ENCODE measurements at places on chromosomes 2 and 18.

DNA sequence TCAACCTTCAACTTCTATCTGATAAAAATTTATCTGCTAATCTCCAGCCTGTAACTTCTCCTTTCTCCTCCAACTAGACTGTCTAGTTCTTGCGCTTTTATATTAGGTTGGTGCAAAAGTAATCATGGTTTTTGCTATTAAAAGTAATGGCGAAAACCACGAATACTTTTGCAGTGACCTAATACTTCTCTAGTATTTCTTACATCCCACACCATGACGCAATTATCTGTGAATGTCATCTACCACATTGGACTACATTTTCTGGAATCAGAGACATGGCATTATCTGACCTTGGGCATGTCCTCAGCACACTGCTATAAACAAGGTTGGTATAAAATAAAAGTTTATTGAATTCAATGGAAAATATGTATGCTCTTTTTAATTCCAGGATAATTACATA, 370.2 kb upstream of the LYPD1 start:
- no peak for DNase-seq

- no peak for DNase-seq
These were observed 98.7 kb downstream of the STPG4 start for GRCh38 chr2:47056374-47056773.

DNA sequence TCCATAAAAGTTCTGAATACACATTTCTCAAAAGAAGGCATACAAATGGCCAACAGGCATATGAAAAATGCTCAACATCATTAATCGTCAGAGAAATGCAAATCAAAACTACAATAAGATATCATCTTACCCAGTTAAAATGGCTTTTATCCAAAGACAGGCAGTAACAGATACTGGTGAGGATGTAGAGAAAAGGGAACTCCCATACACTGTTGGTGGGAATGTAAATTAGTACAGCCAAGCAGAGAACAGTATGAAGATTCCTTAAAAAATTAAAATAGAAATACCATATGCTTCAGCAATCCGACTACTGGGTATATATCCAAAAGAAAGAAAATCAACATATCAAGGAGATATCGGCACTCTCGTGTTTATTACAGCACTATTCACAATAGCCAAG, 1312.5 kb downstream of the DSC3 start:
- DNase-seq: no peak

DNA sequence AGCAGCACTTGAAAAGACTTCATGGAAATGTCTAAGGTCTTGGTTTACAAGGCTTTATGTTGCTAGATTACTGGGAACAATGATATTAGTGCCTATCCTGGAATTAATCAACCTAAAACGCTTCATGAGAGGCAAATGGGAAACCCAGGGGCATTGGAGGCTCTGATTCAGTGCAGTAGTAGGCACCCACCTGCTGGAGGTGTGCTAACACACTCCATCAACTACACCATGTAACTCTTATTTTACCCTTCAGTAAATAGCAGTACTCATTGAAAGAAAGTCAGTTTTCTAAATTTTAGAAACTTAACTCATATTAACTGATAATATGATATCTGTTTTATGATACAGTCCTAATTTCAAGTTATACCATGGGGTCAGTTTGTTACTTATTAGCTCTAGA, 17.4 kb upstream of the HNRNPA3 start:
- no peak for DNase-seq

DNA sequence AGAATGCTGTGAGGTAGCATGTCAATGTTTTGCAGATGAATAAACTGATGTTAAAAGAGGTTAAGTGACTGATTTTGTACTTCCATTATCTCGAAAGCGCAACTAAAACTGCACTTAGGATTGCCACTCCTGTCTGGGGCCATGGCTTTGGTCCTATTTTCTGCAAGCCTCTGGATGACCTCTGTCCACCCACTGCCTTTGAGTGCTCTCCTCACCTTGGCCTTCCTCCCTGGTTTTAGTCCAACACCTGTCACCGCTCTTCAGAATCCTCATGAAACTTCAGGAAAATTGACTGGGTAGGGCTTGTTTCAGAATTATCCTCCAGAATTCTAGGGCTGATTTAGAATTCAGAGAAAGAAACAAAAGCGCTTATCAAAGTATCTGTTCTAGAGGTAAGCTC, 51.1 kb upstream of the HNMT start:
- DNase-seq: no peak

DNA sequence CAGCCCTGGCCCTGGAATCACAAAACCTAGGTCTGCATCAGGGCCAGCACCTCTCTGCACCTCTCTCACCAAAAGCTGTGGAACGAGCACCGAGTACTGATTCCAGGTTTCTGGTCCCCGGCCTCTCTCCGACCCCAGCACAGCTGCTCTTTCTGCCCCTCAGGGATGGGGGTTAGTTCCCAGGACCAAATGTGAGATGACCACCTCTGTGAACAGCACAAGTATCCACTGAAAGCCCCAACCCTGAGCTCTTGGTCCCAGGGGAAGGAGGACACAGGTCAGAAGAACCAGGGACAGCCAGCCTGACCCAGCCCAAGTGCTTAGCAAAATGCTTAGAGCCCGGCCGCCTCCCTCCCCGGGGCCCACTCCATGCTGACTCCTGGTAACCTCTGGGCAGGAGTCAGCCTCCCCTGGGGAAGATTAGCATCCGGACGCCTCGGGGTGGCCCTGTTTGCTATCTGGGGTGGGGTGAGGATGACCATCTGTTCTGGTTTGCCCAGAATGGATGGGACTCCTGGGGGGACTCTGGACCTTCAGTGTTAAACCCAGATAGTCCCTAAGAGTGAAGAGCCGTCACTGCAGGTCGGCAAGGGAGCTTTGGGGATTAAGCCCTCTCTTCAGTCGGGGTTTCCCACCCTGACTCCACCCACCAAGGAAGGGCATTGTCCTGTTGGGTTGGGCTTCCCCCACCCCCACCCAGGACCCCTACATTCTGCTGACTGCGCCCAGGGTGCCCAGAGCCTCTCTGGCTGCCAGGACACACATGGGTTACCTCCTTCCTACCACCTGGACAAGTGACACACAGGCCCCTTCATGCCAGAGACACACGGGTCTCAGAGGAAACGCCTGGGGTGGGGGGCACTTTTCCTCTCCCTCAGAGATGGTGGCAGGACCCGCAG, 9.4 kb upstream of the GPR55 start:
- DNase-seq: no peak

- no peak for DNase-seq
These were observed 152.5 kb downstream of the DTNA start for GRCh38 chr18:34862561-34862960.

GRCh38 chr18:8373486-8373885, 235.8 kb upstream of the RAB12 start:
- no peak for DNase-seq

- no peak for DNase-seq
These were observed 68.4 kb downstream of the BCL2L11 start for GRCh38 chr2:111189106-111189505.

- no peak for DNase-seq
These were observed 21.5 kb downstream of the IWS1 start for GRCh38 chr2:127504552-127505430.

- no peak for DNase-seq
These were observed 117.6 kb upstream of the DAPL1 start for GRCh38 chr2:158677542-158677941.

DNA sequence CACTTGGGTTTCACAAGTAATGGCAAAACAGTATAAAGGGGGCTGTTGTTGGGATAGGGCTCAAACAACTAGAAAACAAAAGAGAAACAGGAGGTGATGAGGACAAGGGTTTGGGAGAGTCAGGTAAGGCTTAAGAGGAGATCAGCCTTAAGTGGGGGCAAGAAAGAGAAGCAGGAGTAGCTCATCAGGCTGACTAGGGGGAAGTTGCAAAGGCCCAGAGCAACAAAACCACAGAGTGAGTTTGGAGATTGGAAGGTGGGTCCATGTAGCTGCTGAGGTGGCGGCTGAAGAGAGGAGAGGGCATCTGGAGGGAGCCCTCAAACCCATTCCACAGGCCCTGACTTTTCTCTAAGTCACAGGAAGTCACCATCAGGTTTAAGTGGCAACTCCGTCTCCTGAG, 126.0 kb downstream of the MREG start:
- no peak for DNase-seq

DNA sequence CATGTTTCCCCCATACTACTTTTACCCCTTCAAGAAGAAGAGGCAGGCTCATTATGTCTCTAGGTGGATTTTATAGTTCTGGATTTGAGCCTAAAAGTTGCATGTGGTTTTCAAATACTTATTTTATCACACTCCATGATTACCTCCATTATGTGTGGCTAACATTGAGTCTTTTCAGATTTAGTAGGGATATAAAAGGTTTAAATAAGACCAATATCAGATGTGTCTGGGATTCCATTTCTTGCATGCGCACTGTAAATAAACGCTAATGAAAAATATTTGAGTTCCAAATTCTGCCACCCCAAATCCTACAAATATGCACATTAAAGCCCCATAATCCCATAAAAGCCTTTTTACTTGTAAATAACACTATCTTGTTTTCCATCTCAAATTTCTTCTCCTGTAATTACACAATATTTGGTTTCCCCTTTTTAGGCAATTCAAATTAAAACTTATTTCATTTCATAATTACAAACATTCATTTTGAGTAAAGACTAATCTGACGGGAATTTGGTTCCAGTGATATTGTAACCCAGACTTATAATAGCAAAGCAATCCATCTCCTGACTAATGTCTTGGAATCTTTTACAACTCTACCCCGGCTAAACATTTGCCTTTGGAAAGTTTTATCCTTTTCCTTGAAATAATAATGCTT, 600.0 kb downstream of the SLC4A3 start:
- no peak for DNase-seq

DNA sequence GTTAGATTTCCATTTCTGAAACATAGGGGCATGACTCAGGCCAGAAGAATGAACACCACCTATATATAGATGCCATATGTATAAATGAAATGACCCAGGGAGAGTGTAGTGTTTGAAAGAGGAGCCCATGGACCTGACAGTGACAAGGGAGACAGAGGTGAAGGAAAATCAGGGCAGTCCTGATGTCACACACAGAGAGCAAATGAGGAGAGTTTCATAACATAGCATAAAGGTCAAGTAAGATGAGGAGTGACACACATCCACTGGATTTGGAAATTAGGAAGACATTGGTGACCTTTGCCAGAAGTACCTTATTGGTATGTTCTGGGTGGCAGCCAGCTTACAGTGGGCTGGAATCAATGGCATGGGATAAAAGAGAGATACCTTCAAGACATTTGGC, 276.7 kb downstream of the ZNF385B start:
- no peak for DNase-seq

- no peak for DNase-seq
These were observed 1287.5 kb upstream of the NXPH2 start for GRCh38 chr2:140067661-140068060.

DNA sequence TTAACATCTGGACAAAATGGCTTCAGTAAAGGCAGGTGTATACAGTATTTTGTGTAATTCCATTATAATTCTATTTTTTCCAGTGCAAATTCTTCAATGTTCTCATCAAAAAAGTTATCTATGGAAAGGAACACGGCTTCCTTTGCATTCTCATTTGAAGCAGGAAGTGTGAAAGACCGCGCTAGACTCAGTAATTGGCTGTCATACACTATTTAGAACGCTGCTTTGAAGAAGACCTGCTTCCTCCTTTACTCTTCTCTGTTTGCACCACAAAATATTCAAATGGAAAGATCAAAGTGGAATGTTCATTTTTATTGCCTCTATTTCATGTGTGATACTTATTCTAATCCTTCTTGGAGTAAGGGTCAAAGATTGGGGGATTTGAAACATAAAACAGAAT, 883.7 kb downstream of the TSN start:
- no peak for DNase-seq

- no peak for DNase-seq
These were observed 748.6 kb downstream of the ERBB4 start for GRCh38 chr2:211789982-211790381.

DNA sequence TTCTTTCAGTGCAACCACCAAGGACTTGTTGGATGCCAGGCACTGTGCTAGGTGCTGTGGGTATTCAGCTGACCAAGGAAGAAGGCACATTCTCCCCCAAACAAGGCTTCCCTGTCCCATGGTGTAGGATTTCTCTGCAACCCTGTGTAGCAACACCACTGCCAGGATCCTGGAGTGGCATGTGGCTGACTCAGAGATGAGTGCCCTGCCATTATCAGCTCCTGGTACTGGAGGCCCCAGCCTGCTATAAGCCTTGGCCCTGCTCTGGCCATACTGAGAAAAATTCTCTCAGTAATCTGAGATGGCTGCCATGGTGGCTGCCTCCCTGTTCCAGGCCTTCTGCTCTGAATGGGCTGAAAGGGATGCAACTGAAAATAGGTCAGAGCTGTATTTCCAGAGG, 4.3 kb downstream of the SMYD5 start:
- no peak for DNase-seq

GRCh38 chr18:11689669-11690565, 853 bp downstream of the GNAL start:
- no peak for DNase-seq

- DNase-seq: no peak
These were observed 40.7 kb downstream of the INPP4A start for GRCh38 chr2:98485453-98485755.

- no peak for DNase-seq
These were observed 4.2 kb upstream of the PAX8 start for GRCh38 chr2:113282747-113283533.

DNA sequence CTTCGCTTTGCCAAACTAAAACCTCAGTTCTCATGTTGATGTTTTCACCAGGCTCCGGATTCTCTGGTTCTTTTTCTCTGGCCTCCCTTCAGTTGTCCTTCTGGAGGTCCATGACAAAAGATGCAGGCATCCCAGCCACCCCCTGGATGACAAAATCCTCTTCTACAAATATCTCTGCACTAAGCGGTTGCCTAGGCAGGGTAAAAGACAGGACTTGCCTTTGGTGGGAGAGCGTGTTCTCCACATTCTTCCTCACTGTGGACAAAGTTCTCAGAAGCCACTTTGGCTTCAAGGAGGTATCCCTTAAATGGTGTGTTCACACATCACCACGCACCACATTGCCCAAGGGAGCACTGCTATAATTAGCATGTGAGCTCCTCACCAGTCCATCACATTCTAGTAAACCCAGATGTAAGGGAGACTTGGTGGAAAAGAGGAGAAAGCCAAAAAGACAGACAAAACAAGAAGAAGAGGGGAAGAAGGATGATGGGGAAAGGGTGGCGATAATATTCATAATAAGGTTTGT, 23.6 kb upstream of the MRPL33 start:
- DNase-seq: no peak

GRCh38 chr2:136436936-136437335, 319.0 kb upstream of the CXCR4 start:
- no peak for DNase-seq

GRCh38 chr18:45019469-45019868, 338.8 kb downstream of the SETBP1 start:
- DNase-seq: no peak

DNA sequence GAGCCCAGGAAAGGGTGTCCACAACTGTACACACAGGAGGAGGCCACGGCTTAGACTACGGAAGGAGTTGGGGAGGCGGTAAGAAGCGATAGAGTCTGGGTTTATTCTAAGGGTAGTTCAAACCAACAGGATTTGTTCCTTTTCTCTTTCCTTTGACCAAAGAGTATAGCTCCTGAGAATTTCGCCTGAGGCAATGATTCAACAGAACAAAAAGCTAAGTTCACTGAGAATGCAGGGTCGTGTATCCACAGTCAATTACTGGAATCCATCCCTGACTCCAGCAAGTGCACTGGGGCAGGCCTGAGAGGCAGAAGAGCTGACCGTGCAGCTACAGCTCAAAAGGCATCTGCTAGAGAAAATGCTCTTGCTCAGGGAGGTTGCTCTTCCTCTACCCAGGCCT, 140.9 kb downstream of the TFCP2L1 start:
- DNase-seq: no peak
